ENCODE measurements at places on chromosomes 1 and 21. TPM values are rescaled to one million over a fixed set of nuclear protein-coding genes. Genes with fewer than 3 reads are reported as not detected.
A peak's percentile ranks its signal among the peaks of the same experiment; 100 is the strongest.

ARHGAP30 gene
- total RNA-seq: 0.23 TPM

MX1 gene
- total RNA-seq: not detected

DCDC2B gene
- not detected for total RNA-seq

ZNF691 gene
- total RNA-seq: 13.5 TPM

OLIG2 gene
- 17.2 TPM for total RNA-seq

DNAI4 gene
- total RNA-seq: 0.68 TPM

AKT3 gene
- total RNA-seq: 40.4 TPM

RAB7B gene
- total RNA-seq: not detected

PROK1 gene
- total RNA-seq: not detected

IL19 gene
- total RNA-seq: not detected

LRRC53 gene
- not detected for total RNA-seq

DNA sequence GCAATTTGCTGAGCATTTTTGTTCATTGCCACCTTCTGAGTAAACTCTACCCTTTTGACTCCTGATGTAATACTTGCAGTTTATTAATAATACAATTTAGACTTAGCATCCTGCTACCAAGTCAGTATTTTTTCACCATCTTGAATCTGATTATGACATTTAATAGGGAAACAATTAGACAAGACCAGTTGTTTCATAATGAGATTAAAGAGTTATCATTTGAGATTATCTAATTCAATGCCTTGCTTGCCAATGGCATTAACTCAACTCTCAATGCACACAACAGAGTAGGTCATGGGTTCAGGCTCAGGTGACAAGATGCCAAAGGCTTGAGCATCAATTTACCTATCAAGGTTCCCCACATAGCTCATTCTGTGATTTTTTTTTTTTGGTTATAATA, 488.4 kb downstream of the DISC1 start:
- DNase-seq: no peak

DNA sequence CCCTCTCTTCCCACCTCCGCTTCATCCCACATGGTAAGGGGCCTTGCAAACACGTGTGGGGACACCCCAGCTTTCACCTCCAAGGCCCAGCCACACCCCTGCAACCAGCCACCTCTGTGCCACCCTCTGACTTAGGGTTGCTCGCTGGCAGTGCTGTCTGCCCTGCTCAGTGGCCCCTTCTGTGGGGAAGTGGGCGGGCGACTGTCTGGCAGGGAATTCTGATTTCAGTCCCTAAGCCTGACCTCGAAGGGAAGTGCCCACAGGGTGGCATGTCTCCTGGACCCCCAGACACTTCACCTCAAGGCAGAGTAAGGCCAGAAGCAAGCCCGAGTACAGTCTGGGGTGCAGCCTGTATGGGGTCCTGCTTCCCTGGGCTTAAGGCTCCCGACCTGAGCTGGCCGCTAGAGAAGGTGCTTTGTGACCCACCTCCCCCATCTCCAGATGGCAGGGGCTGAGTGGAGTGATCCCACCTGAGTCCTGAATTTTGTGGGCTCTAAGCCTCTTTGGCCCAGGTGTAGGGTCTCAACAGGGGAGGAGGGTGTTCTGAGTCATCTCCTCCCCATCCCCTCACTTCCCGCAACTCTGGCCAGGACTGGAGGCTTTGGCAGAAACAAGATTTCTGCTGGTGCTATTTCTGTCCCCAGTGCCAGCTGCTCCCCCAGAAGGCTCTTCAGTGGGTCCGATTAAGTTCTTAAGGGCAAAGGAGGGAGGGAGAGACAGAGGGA, 7.0 kb downstream of the RD3 start:
- no peak for DNase-seq

DNA sequence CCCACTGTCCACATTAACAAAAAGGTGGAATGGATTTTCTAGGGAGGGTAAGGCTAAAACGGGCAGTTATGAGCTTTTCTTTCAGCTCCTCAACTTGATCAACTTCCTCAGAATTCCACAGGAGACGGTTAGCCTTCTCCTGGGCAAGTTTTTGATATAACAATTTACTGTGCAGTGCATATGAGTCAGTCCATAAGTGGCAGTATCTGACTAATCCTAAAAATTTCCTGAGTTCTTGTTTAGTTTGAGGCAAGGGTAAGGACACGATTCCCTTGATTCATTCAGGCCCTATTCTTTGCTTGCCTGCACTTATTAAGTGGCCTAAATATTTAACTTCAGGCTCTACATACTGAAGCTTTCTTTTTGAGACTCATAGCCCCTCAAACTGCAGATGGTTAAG, 6.2 kb upstream of the AADACL3 start:
- no peak for DNase-seq

DNA sequence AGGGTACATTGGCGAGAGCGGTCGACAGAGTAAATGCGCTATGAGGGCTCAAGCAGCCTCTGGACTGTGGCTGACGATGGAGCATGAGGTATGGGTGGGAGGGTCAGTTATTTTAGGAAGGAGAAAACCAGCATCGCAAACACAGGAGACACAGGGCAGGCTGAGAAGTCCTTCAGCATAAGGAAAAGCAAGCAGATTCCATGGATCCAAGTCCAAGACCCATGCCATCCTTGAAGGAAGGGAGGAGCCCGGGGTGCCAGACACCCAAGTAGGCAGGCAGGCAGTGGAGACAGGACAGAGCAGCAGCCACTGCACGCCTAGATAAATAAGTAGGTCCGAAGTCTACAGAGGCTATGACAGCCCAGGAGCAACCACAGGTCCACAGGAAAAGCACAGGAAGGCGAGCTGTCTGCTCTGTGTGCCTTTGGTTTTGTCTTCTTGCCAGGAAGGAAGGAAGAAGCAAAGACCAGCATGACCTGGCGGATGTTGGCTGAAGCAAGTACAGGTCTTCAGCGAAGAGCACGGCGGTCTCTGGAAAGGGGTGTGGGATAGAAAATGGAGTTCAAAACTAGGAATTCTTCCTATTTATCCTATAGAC, 76.4 kb upstream of the SLC45A1 start:
- no peak for DNase-seq

DNA sequence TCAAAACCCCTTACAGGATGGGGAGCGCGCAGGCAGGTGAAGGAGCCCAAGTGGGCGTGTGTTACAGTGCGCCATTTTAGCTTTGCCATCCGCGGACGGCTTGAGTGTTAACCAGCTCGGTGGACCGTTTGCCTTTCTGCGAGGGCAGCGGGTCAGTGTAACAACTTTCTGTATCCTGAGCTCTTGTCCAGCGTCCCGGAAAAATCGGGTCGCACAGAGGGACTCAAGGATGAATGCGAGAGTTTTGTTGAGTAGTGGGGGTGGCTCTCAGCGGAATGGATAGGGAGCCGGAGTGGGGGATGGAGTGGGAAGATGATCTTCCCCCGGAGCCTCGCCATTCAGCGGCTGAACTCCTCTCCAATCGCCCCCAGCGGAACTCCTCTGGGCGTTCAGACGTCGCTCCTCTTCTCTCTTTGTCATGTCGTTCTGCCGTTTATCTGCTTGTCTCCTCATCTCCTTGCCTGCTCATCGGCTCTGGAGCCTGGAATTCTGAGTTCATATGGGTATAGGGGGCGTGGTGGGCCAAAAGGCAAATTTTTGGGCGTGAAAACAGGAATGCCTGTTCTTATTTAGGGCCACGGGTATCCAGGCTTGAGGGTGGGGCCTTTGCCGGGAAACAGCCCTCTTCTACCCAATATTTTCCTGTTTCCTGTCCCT, 295.4 kb downstream of the CTH start:
- DNase-seq: no peak

DNA sequence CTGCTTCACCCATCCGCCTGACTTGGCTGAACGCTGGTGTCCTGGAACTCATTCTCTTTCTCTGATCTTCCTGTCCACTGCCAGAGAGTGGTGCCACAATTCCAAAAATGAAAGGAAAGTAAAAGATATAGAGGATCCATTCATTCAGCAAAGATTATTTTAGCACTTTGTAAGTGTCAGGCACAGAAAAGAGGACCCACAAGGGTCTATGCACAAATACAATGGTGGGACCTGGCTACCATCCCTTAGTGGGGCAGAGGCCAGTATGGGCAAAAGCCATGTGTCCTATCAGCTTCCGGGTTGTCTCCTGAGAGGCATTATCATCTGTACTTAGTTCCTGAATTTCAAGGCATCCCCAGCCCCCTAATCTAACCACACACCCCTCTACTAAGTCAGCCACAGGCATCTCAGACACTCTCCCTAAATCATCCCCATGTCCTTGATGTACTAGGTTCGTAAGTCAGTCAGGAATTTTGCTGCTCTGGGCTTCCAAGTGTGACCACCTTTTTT, 19.0 kb downstream of the SSR2 start:
- peak; percentile 20 for DNase-seq

DNA sequence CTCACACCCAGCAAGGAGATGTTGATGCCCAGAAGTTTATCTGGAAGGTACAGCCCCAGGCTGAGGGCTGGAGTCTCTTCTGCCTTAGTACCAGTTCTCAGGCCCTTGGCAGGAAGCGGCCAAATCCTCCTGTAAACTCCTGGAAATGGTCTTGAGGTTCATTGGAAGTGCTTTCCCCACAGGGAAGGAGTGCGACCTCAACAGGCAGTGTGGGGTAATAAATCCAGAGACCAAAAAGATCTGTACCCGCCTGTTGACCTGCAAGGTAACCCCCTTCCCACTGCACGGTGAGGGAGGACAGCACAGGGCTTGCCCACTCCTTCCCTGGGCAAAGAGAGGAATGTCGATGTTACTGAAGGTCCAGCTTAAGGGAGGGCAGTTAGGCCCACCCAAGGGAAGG, 4.5 kb downstream of the ATXN7L2 start:
- DNase-seq: no peak

DNA sequence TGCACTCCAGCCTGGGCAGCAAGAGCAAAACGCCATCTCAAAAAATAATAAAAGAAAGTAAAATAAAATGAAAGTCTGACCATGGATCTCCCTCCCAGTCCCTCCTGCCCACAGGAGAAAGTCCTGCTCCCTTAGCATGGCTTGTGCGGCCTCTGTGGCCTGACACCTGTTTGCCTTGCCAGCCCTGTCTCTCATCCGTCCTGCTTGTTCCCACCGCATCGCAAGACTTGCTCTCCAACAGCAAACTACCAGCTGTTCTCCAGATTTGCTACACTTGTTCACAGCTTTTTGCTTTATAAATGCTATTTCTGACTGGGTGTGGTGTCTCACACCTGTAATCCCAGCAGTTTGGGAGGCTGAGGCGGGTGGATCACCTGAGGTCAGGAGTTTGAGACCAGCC, 2.7 kb downstream of the ETV3L start:
- peak; percentile 62 for DNase-seq

GRCh38 chr1:162361349-162361748, 15.3 kb downstream of the SPATA46 start:
- no peak for DNase-seq

GRCh38 chr1:61082311-61083012, at the start of gene NFIA:
NFIA (plus strand) TSS chr1:61082561.
- DNase-seq: peak; percentile 85

- no peak for DNase-seq
Measured at GRCh38 chr1:33464552-33464951, 7.9 kb upstream of the ZSCAN20 start.
